ENCODE measurements at places on chromosomes 7 and 10.

- DNase-seq = peak; percentile 74
Measured at GRCh38 chr10:132452216-132452650, 55.2 kb downstream of the PWWP2B start.

DNA sequence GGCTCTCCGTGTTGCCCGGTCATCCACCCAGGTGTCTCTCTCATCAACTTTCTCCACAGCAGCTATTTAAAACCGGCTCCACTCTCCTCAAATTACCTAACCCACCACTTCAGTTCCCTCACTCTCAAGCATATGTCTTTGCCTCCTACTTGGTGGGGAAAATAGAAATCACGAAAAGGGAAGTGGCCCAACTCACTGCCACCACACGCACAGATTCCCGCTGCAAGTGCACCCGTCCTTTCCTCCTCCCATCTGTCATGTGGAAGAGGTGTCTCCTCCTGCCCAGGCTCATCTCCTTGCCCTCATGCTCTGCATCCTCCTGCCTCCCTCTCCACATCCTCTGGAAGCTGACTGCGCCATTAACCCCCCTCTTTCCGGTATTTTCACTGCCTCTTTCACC lies 80.8 kb upstream of the MKX start:
- DNase-seq = no peak

DNA sequence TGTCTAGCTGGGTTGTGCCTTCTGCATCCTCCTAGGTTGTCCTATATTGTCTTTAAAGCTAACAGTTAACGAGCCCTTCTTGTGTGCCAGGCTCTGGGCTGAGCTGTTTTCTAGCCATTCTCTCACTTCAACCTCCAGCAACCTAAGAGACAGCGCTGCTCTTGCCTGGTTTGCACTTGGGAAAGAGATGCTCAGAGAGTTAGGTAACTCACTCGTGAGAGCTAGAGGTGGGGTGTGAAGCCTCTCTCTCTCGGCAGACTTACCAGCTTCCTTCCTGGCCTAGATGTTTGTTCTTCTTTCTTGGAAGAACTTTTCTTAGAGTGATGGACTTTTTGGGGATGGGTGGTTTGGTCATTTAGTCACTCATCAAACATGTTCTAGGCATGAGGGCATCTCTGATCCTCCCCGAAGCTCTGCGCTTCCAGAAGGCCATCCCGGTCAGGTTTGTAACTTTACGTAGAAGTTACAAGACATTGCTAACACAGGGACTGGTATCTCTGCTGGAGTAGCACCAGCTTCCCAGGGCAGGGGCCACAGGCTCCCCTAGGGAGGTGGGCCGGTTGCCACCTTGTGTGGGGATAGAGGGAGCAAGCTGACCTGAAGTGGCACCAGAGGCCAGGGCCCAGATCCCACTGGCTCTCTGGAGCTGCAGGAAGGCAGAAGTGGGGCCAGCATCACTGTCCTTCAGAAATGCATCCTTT lies 14.3 kb downstream of the TSPAN15 start:
- DNase-seq = no peak

DNA sequence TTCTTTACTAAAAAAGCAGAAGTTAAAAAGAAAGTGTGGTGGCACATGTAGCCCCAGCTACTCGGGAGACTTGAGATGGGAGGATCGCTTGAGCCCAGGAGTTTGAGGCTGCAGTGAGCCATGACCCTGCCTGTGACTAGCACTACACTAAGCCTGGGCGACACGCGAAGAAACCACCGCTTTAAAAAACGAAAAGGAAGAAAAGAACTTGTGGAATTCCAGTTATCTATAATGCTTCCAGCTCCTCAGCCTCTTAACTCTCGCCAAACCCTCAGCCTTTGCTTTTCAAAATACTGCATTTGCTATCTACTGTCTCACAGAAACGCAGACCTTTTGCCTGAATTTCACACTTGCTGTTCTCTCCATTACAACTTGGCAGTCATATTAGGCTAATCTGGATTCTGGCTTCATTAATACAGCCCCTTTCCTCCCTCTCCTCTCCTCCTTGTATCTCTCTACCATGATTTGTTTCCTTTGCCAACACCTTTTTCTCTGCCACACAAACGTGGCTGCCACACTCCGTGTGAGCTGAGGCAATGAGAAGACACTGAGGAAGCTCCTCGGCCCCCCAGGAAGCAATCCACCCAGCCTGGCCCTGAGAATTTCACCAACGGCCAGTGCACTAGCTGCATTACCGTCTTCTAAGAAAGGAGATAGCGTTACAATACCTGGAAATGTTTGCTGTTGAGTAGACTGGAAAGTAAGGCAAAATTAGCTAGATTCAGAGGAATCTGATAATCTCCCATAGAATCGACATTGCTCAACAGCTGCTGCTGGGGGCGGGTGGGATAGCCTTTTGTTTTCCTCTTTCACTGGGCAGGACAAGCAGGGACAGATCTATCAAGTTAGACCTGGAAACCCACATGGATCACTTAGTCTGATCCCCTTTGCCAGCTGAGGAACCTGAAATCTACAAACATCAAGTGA lies 37.2 kb downstream of the CALML5 start:
- DNase-seq = no peak
